ENCODE measurements at places on chromosomes 6 and 20. TPM values are rescaled to one million over a fixed set of nuclear protein-coding genes. Genes with fewer than 3 reads are reported as not detected.

DNA sequence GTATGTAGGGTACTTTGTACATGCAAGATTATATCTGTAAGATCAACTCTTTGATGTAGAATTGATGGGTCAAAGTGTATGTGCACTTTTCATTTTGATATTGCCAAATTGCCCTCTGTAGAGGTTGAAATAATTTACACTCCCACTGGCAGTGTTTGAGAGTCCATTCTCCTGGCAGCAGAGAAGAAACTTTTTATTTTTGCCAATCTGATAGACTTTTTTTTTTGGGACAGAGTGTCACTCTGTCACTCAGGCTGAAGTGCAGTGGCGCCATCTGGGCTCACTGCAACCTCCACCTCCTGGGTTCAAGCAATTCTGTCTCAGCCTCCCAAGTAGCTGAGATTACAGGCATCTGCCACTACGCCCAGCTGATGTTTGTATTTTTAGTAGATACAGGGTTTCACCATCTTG, 199.2 kb downstream of the ZFAND3 start:
- H3K27ac ChIP-seq: no peak overlapping the region
- H3K27me3 ChIP-seq: no peaks in the 10 kb centered on the region
- H3K36me3 ChIP-seq: no peaks in the 10 kb centered on the region
- no peak overlapping the region for H3K4me3 ChIP-seq
- no peak for DNase-seq

Gene LAMA2
- 0.64 TPM for total RNA-seq

- DNase-seq: no peak
- peaks cover 17% of the 10 kb centered on the region for H3K36me3 ChIP-seq
- no peak overlapping the region for H3K4me3 ChIP-seq
- H3K27me3 ChIP-seq: no peaks in the 10 kb centered on the region
- H3K27ac ChIP-seq: no peak overlapping the region
Observed at GRCh38 chr20:5197847-5198650, 71.2 kb downstream of the CDS2 start.

Gene BMP5
- total RNA-seq: not detected

- H3K27me3 ChIP-seq: no peaks in the 10 kb centered on the region
- H3K27ac ChIP-seq: no peak overlapping the region
- no peaks in the 10 kb centered on the region for H3K4me1 ChIP-seq
- H3K36me3 ChIP-seq: no peaks in the 10 kb centered on the region
Observed at GRCh38 chr6:85287654-85288053, 162.2 kb upstream of the NT5E start.

Gene MAP7
- total RNA-seq: 1.1 TPM

- H3K27ac ChIP-seq: no peak overlapping the region
- H3K4me3 ChIP-seq: no peak overlapping the region
- H3K4me1 ChIP-seq: no peaks in the 10 kb centered on the region
- peaks cover 46% of the 10 kb centered on the region for H3K36me3 ChIP-seq
- DNase-seq: no peak
Observed at GRCh38 chr6:158095031-158095430, 73.0 kb downstream of the SERAC1 start.
